Activated CD8-positive, alpha-beta memory T cell treated with anti-CD3 and anti-CD28 coated beads, Interleukin-2, amount 50 U/mL, for 4 hours (primary cell): ENCODE measurements at places on chromosomes 1 and 21.

- DNase-seq = no peak
Observed at GRCh38 chr21:34822168-34822567, 153.4 kb downstream of the CLIC6 start.

- no peak for DNase-seq
Observed at GRCh38 chr1:205954819-205955404, 11.7 kb upstream of the SLC26A9 start.

DNA sequence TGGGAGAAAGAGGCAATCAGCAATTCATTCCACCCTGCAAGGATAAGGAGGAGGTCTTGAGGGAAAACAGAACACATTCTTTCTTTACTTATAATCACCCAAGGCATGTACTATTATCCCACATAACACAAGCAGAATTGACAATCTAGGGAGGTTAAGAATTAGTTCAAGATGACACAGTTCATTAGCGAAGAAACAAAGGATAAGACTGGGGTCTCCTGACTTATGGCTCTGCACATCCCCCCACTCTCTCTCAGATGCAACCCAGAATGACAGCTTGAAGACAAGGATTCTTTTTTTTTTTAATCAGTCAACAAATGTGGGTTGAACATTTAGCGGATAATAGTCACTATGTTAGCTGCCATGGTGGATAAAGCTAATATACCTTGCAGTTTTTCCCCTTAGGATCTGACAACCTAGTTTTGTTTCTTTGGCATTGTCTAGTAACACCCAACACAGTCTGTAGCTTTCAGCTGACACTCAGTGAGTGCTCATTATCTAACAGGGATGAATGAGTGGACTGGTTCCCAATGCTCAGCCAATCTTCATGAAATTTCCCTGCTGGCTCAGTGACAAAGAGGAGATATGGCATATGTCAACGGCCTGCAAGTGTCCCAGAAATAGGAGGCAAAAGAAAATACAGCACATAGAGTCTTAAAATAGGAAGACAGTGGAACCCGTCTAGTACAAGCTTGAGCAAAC is 35.1 kb downstream of the RXRG start:
- no peak for DNase-seq

DNA sequence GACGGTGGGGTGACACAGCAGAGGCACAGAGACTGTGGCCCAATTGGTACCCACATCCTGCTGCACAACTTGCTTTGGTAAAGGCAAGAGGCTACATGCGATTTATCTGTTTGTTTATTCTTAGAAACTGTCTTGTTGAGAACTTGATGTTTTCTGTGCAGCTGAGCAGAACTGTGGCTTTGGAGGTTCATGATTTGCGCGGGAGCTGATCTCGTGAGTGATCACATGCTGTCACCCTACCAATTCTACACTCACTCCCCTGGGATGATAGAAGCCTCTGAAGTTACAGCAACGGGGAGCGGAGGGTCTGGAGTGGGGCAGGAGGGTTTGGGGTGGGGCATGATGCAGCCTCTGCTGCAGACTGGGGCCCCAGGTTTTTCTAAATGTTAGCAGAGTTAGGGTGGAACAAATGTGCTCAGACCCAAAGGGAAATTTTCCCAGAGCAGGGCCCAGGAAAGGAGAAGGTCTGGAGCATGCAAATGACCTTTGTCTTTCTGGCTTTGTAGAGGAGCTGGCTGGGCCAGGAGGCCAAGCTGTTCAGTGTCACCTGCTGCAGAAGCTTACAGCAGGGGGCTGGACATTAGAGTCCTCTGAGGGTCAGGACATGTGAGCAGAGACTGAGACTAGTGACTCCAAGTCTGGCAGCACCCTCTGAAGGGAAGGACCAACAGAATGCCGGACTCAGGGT is 83.6 kb downstream of the GRIK3 start:
- no peak for DNase-seq

DNA sequence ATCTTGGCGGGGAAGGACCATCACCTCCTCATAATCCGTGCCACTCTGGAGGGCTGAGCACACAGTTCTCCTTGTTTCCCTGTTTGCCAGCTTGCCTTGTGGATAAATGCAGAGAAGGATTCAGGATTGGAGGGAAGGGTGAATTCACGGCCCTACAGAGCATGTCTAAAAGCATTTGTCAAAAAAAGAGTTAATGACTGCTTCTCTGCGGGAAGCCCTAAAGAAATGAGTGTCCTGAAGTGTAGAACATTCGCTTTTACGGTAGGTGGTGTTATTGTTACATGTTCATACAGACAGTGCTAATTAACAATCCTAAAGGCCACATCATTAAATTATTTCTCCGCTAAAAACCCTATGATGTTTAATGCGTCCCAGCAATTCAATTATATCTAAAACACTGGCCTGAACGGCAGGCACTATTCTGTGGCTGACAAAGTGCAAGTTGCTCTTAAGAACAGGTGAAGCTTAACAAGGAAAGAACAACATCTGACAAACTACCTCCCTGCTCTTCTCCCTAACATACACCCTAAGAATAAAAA is 112.3 kb upstream of the NFIA start:
- DNase-seq = no peak
